ENCODE measurements at places on chromosomes 3 and 15.

DNA sequence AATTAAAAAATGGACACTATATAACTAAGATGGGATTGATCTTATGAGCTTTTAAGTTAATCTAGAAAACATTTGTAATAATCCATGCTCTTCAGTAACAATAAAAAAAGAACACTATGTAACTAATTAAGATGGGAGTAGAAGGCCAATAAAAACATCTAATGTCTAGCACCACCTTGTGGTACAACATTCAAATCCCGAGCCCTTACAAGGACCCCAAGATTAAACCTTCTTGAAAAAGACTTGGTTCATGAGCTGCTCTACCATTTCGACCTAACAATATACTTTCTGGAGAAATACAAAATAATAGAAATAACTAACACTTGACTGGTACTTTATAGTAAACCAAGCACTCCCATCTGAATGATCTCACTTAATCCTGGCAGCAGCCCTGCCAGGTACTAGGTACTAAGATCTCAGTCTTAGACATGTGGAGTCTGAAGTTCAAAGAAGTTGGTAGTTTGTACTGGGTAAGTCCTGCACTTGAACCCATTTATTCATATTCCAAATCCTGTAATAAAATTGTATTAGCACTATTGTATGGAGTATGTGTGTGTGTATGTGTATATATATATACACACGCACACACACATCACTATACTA, 21.8 kb downstream of the METTL6 start:
- peak; percentile 51 for DNase-seq

- DNase-seq: no peak
Observed at GRCh38 chr3:188152660-188153436, 1.1 kb upstream of the LPP start.

- no peak for DNase-seq
Observed at GRCh38 chr3:116445311-116445841, at the start of gene LSAMP. Gene LSAMP, minus strand, starts transcription at chr3:116445487.

GRCh38 chr15:25401501-25401900, 37.3 kb downstream of the UBE3A start:
- DNase-seq: no peak

DNA sequence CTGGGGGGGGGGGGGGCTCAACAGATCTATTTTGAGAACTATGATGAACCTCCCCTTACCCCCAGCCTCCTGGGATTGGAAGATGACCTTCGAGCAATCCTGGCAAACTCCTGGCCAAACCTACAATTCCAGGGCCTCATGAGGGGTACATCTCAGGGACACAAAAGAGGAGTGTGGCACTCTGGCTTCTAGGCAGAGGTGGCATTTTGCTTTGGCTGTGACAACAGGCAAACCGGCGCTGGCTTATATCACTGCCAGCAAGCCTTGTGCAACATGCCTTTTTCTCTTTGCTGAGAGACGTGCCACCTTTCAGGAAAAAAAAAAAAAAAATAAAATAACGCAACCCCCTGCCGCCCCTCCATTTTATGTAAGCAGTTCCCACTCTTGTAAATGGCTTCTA, 31.8 kb upstream of the FEZF2 start:
- no peak for DNase-seq

GRCh38 chr15:72872066-72872845, 88.7 kb upstream of the ADPGK start:
- DNase-seq: no peak

DNA sequence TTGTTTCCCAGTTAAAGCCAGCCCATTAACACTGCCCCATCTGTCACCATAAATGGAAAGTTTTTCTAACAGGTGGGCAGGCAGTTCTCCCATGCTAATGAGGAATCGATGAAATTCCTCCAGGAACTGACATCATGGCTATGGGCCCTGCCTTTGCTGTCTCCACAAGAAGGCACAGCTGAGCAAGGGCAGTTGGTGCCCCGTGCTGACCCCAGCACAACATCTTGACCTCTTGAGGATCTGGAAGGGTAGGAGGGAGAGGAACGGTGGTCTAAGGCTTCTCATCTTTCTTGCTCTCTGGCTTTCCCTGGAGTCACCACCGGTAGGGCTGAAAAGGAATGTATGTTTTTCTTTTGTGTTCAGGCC, 46.7 kb downstream of the CHCHD6 start:
- DNase-seq: no peak

DNA sequence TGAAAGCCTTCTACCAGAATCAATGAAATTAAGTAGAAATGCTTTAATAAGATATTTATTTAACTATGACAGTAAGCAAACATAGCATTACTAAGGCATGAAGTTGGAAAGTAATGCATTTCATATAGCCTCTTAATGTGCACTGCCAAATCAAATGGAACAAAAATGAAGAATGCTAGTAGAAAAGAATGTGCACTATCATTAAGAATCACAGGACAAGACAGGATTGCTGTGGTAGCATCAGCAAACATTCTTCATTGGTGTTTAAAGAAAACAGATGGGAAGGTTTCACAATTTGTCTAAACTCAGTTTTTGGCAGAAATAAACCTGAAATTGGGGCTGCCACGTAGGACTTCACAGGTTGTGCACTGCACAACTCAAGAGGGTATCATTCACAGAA, 168.9 kb downstream of the CNTN3 start:
- no peak for DNase-seq

GRCh38 chr15:92306663-92307062, 87.0 kb upstream of the ST8SIA2 start:
- DNase-seq: no peak

GRCh38 chr3:171680726-171681411, 129.4 kb downstream of the PLD1 start:
- DNase-seq: no peak

DNA sequence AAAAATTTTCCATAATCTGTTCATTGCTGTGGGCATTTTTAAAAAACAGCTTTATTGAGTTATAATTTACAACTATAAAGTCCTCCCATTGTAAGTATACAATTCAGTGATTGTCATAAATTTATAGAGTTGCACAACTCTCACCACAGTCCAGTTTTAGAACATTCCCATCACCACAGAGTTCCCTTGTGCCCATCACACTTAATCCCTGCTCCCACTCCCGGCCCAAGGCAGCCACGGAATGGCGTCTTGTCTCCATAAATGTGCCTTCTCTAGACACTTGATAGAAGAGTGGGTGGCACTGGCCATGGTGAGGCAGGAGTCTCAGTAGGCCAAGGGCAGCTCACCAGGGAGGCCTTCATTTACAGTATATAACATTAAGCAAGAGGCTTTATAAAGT, 6.3 kb downstream of the TSEN2 start:
- DNase-seq: no peak

- DNase-seq: no peak
Observed at GRCh38 chr3:43644443-43644842, 22.6 kb upstream of the ANO10 start.

DNA sequence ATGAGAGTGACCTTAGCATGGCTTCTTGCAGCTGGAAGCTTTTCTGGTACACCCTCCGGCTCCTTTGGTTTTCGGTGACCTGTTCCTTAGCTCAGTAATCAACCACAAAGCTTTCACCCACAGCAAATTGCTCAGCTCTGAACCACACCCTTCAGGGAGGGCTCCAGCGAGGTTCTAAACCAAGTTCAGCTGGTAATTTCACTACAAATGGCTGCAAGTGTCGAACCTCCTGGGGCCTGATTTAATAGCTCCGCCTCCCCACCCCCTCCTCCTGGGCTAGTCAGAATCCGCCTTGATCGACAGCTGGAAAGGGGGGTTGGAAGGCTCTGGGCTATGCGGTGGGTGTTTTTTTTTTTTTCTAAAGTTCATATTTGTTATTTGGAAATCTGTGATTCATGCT, 150.9 kb upstream of the MCTP2 start:
- DNase-seq: no peak

- no peak for DNase-seq
Observed at GRCh38 chr3:52236424-52236886, 2.5 kb downstream of the TWF2 start.

GRCh38 chr3:177122183-177122856, 75.0 kb downstream of the TBL1XR1 start:
- DNase-seq: no peak

GRCh38 chr3:111911446-111911845, 52.4 kb downstream of the PHLDB2 start:
- no peak for DNase-seq

GRCh38 chr3:173403376-173403775, 5.8 kb downstream of the NLGN1 start:
- no peak for DNase-seq

DNA sequence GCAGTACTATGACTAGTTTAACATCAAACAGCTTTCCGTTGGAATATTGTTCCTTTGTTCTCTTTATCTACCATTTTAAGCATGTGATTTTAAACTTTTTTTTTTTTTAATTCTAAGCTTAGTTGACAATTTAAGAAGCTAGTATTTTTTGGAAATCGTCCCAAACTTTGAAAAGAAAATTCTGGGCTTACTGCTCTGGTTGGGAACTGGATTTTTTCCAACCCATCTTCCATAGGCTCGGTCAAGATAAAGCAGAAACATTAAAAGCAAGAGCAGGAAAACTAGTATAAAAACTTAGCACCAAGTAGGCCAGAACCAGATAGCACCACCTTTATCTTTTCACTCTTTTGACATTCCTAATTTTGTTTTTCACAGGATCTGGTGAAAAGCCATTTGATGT, 49.9 kb downstream of the TSC22D2 start:
- no peak for DNase-seq

DNA sequence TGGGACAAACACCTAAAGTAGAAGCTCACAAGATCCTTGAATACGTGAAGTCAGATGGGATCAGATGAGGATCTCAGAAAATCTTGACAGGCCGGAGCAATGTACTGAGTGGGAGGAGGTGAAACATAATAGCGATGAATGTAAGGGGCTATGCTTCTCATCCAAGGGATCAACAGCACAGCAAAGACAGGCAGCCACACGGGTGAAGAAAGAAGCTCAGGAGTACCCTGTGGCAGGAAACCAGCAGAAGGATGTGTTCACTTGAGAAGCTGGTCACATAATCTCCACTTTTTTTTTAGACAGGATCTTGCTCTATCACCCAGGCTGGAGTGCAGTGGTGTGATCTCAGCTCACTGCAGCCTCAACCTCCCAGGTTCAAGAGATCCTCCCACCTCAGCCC, 92.4 kb downstream of the MEGF11 start:
- no peak for DNase-seq

DNA sequence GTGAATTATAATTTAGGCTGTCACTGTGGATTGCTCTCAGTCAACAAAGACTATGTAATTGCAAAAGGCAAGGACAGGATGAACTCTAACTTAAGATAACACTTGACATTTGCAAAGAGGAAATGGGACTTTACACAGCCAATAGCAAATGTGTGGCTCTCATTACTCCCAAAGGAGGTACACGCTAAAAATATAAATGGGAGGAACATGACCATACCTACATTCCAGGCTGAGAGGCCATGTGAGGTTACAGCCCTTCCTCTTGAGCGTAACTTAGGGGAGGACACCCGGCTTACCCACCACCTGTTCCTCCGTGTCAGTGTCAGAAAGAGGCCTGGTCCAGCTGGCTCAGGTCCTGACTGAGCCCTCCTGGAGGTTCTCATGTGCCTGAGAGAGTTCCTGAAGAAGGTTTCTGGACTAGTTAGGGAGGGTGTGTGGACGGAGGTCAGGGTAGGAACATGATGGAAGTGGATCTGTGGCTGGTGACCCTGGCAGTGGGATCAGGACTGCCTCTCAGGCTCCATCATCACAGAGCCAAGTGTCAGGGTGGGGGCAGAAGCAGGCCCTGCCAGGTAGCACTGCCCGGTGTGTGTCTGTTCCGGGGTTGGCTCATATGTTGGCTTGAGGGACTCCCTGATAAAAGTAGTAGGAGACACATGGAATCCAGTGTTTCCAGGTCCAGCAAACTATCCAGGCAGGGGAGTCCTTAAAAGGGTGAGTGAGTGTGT, 7.9 kb downstream of the POPDC2 start:
- no peak for DNase-seq

DNA sequence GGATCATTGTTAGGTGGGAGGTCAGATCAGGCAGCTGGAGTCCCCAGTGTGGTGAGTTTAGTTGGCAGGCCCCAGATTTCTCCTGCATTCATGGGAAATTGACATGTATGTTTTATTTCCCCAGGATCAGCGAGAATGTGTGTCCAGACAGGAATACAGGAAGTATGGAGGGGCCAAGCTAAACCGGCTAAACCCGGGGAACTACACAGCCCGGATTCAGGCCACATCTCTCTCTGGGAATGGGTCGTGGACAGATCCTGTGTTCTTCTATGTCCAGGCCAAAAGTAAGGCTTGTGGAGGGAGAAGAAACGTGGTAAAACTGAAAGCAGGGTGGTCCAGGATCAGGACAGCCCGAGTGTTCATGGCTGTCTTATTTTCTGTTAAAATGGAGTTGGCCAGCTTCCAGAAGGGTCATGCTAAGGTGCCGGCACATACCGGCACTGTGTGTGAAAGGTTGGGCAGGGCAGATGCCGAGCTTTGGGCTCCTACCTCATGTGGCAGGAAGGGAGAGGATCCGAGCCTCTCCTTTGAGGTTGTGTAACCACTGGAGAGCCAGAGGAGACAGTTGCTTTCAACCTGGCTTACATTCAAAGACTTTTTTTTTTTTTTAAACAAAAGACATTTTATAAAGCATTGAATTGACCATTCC, 83.1 kb downstream of the PGPEP1L start:
- DNase-seq: no peak

- no peak for DNase-seq
Observed at GRCh38 chr3:41265823-41266273, 66.5 kb downstream of the CTNNB1 start.
